AG08395 (cell line): ENCODE measurements at places on chromosomes 16 and 17.

- peak; percentile 62 for DNase-seq
Observed at GRCh38 chr16:67430977-67431774, at the start of gene HSD11B2. TSS of gene HSD11B2 (plus strand) at chr16:67431121. CDS start at chr16:67431249, 128 bp downstream.

DNA sequence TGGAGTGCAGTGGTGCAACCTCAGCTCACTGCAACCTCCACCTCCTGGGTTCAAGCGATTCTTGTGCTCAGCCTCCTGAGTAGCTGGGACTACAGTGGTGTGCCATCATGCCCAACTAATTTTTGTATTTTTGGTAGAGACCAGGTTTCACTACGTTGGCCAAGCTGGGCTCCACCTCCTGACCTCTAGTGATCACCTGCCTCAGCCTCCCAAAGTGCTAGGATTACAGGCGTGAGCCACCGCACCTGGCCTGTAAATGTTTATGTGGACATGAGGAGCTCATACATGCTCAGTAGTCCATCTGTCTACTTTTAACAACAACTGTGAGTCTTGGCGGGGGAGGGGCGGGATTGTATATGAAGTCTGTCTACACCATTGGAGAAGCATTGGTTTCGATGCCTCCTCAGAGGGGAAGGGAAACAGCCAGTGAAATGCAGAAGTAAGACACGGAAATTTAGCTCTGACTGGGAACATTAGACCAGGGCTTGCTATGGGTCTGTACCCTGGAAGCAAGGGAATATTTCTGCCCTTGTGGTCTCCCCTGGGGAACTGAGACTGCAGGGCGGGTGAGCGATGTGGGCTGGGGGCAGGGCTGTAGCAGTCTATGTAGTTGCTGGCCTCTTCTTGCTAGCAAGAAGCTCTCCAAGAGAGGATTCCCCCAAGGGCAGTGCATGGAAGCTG, 9.3 kb downstream of the NUBP1 start:
- no peak for DNase-seq

DNA sequence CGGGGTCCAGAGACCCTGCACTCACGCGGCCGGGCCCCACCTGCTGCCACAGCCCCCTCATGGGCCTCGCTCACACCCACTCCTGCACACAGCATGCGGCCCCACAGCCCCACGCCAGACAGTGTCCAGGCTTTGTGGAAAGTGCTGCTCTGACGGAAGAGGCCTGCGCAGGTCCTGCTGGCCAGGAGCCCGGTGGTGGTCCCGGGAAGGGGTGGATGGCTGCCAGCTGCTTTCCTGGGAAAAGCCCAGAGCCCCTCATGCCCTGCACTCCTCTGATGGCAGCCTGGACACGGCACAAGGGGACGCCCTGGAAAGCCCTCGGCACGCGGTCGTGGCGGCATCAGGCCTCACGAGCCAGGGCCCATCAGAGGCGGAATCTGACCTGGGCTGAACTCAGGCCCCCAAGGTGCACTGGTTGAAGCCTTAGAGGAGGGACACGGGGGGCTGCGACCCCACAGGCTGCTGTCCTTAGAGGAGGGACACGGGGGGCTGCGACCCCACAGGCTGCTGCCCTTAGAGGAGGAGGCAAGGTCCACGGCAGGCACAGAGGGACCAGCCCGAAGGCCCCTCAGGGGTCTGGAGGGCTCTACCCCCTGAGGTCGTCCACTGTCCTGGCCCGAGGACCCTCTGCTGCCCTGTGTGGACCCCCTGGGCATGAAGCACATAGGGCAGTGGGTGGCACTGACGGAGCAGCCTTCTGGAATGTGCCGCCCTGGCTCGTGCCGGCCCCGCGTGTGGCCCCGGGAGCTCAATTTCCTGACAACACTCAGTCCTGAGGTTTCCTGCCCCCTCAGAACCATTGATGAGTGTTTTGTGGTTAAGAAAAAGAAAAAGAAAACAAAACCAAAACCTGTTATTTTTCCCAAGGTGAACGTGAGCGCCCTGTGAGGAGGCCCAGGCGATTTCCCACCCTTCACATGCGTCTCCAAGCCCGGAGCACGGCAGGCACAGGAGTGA, 22.1 kb downstream of the SOX8 start:
- DNase-seq: no peak

DNA sequence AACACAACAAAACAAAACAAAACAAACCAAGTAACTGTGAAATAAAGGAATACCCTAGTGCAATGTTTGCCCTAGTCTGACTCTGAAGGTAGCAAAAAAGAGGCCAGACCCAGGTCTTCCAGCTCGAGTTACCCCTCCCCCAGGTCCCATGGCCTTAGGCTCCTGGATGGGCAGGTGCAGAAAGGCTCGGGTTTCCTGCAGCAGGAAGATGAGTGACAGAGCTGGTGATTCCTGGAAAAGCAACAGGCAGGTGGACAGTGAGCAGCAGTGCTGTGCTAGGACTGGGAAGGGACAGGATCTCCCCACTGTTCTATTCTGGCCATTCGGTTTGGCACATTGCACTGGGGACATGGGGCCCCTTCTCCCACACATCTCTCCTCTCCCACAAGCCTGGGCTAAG, 42.9 kb upstream of the MRTFB start:
- DNase-seq: no peak

GRCh38 chr16:85479972-85480726, 133.0 kb upstream of the GSE1 start:
- no peak for DNase-seq

DNA sequence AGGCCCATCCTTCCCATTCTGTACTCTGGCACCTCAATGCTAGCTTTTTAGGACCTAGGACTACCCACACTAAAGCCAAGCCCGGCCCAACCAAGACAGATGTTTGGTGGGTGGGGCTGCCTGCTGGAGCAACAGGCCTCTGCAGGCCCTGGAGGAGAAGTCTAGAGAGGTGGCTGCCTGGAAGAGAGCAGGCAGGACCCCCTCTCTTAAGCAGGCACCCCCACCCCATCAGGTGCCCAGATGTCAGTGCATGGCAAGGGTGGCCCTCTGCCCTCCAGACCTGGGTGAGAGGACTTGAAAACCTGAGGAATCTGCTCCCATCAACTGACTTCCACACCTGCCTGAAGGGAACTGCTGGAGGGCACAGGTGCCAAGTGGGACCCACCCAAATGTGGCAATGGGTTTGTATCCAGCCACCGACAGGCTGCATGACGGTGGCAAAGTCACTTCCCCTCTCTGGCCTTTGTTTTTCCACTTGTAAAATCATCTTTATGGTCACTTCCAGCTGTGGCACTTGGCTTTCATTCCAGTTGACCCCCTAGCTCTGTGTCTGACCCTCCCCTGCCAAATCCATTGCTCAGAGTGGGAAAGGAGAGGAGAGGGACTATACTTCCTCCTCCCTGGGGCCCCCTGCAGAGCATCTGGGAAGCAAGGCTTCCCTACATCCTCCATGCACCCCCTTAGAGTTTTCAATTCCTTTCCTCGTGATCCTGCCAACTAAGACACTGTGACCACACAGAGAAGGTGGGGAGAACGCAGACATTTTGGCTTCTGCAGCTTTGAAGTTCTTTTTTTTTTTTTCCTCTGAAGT, 1.7 kb upstream of the STAT5A start:
- DNase-seq: no peak

- no peak for DNase-seq
Observed at GRCh38 chr17:60631119-60631518, 31.1 kb downstream of the PPM1D start.

- no peak for DNase-seq
Observed at GRCh38 chr16:69371564-69371963, 14.2 kb downstream of the TERF2 start.

GRCh38 chr17:40491486-40491885, 9.9 kb downstream of the TNS4 start:
- no peak for DNase-seq

- DNase-seq: no peak
Observed at GRCh38 chr16:13883276-13883675, 36.7 kb upstream of the ERCC4 start.

GRCh38 chr17:78526231-78527025, 50.8 kb downstream of the DNAH17 start:
- DNase-seq: no peak

DNA sequence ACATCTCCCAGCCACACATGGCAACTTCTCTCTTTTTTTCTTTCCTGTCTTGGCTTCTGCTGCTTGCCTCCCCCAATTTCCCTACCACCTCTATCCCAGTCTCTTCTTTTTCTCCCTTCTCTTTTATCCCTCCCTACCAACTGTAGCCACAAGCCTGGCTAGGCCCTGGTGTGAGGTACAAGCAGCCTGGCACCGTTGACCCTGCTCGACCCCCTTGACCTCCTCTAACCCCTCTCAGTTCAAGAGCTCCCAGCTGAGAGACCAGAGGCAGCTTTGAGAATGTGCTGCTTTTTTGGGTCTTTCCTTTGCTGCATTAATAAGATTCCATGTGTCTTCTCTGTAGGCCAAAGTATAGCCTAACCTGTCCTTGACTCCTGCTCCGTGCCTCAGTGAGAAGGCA, 32.3 kb downstream of the B9D1 start:
- DNase-seq: no peak

- no peak for DNase-seq
Observed at GRCh38 chr17:17722081-17722905, 41.0 kb downstream of the RAI1 start.

DNA sequence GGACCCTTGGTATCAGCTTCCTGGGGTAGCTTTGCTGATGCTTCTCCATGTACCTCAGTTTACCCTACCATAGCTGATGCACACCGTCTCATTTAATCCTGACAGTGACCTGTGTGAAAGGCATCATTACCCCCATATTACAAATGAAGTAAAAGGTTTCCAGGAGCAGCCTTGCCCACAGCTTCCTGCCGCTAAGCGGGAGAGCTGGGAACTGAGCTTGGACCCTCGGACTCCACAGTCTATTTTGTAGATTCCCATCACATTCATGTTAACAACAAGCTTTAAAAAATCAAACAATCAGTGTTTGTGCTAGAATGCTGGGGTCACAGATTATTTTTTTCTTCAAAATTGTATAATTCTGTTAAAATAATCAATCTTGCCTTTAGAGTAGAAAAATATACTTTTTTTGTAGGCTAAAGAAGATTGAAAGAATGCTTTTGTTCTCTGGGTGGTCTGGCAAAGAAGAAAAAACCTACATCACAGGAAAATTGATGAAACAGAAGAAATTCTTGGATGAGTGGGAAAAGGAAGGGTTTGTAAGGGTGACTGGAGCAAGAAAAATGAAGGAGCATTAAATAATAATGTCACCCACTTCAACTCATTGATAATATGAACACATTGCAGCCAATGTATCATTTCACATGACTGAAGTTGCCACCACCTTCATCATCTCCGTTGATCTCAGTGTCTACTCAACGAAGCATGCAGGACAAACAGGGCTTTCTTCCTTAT, 9.5 kb upstream of the USP10 start:
- no peak for DNase-seq

DNA sequence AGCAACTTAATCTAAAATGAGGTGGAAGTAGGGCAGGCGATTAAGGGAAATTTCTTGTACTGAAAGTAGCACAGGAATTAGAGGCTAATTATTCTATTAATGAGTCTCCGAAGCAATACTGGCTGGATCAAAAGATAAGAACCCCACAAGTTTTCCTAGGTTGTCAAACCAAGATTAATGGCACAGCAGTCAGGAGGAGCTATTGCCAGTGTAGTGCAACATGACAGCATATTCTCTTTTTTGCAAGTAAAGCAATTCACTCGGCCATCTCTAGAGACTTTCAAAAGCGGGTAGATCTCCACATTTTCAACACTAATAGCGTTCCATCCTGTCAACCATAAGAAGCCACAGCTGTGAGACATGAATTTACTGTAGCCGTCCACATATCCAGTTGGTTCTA, 81.2 kb downstream of the CYB561 start:
- no peak for DNase-seq
